ENCODE measurements at places on chromosomes 3 and 15.

DNA sequence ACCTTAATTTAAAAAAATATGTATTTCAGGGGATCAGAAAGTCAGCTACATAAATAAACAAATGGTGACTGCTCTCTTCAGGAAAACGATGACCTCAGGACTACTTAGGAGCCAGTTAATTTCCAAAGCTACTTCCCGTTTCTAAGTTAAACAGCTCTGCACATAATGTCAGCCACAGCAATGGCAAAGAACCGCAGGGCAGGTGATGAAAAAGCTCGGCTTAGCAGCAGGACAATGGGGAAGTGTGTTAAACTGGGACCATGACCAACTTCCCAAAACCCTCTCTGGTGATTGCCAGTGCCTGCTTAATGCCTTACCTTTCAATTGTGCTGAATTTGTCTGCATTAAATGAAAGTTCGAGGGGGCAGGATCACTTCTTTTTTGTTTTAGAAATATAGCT, 258.9 kb downstream of the FHIT start:
- DNase-seq: no peak

- DNase-seq: no peak
These were observed 5.6 kb upstream of the P2RY14 start for GRCh38 chr3:151283907-151284461.

DNA sequence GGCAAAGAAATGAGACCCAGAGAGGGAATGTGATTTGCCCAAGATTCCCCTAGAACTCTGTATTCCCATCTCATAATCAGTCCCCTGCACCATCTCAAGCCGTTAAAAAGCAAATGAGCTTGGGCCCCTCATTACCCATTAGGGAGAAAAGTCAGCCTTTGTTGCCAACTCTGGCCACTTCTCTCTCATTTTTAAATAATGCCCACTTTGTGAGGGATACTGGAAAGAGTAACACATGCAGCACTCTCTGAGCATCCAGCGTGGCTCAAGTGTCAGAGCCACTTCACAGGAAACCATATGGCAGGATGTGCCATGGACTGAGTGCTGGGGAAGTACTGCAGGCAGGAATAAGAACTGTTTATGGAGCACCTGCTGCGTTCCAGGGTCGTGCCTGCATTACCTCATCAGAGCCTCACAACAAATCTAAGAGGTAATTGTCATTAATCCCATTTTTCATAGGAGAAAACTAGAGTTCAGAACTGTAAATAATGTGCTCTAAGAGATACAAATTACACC, 49.8 kb upstream of the SLC6A1 start:
- no peak for DNase-seq

- no peak for DNase-seq
These were observed 13.5 kb downstream of the PTPRG start for GRCh38 chr3:61574854-61575253.

DNA sequence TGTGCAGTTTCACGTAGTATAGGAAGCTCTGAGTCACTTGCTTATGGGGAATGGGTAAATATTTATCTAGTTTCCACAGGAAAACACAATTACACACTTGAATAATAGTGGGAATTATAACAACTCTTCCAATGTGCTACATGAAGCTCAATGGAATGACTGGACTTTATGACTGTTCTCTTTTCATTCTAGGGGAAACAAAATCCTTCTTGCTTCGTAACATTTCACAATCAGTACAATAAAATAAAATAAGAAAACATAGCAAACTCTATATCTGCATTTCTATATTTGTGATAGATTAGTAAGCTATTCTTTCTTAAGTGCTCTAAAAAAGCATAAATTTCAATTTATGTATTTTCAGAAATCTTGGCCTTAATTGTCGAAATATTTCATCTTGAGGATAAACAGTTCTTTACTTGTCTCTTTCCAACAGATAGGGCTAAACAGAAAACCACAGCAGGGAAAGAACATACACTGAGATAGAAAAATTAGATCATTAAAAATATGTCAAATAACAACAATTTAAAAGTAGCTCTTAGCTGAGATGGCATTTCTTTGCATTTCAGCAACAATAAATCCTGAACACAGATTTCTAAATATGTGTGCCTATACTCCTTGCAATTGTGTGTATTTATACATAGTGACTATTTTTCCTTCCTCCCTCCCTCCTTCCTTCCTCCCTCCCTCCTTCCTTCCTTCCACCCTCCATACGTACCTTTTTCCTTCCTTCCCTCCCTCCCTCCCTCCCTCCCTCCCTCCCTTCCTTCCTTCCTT, 395.5 kb upstream of the KCNMB2 start:
- DNase-seq: peak; percentile 0

GRCh38 chr3:125126323-125126722, 70.5 kb upstream of the HEG1 start:
- no peak for DNase-seq

DNA sequence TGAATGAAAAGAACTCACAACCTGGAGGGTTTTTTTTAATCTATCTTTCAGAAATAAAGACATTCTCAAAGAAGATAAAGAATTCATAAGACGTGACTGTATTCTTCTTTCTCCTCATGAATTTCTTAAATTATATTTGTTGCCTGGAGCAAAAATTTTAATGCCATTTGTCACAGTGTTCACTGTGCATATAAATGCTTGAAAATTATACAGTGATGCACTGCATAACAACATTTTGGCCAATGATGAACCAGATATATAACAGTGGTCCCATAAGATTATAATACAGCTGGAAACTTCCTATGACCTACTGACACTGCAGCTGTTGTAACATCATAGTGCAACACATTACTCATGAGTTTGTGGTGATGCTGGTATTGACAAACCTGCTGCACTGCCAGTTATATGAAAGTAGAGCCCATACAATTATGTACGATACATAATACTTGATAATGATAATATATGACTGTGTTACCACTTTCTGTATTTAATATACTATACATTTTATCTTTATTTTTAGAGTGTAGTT, 67.3 kb downstream of the P2RY1 start:
- no peak for DNase-seq

- DNase-seq: no peak
These were observed 66.4 kb upstream of the GOLIM4 start for GRCh38 chr3:168162172-168162571.

DNA sequence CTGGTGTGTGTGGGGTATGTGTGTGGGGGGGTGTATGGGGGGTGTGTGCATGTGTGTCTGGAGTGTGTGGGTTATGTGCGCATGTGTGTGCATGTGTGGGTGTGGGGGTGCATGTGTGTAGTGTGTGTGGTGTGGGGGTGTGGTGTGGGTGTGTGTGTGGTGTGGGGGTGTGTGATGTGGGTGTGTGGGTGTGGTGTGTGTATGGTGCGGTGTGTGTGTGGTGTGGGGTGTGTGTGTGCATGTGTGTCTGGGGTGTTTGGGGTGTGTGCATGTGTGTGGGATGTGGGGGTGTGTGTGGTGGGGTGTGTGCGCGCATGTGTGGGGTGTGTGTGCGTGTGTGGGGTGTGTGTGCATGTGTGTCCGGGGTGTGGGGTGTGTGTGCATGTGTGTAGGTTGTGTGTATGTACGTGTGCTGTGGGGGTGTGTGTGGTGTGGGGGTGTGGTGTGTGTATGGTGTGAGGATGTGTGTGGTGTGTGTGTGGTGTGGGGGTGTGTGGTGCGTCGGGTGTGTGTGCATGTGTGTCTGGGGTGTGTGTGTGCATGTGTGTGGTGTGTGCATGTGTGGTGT, 6.2 kb upstream of the OCA2 start:
- no peak for DNase-seq

DNA sequence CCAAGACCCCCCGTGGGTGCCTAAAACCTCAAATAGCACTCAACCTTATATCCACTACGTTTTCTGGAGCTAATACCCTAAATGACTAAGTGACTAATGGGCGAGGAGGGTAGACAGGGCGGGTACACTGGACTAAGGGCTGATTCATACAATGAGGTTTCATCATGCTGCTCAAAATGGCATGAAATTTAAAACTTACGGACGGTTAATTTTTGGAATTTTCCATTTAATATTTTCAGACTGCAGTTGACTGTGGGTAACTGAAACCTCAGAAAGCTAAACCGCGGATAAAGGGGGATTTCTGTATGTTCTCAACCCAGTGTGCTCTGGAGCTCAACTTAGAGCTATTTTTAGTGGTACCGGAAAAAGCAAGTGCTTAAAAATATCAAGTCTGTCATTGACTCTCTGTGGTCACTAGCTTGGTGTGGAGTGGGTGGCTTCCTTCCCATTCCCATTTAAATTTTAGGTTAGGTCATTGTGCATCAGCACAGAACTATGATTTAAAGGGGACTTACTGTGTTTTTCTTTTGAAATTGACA, 72.9 kb downstream of the LRRC28 start:
- peak; percentile 51 for DNase-seq

GRCh38 chr15:73046073-73046472, 6.2 kb upstream of the NEO1 start:
- DNase-seq: no peak

GRCh38 chr3:196688349-196688748, 23.7 kb downstream of the CEP19 start:
- no peak for DNase-seq

DNA sequence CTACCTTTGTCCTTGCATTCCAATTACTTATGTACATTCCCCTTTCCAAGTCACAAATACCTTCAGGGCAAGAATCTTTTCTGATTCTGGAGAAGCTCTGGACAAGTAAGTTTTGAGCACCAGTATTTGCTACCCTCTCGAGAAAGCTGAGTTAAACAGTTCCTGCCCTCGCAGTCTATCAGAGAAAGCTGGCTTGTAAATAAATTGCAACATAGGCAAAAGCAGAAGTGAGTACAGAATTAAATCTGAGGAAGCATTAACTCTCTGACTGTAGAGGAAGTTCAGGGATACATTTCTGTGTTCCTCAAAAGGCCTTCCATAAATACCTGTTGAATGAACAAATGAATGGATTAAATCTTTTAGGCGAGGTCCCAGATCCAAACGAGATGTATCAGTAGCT, 1.2 kb downstream of the OSBPL11 start:
- no peak for DNase-seq

DNA sequence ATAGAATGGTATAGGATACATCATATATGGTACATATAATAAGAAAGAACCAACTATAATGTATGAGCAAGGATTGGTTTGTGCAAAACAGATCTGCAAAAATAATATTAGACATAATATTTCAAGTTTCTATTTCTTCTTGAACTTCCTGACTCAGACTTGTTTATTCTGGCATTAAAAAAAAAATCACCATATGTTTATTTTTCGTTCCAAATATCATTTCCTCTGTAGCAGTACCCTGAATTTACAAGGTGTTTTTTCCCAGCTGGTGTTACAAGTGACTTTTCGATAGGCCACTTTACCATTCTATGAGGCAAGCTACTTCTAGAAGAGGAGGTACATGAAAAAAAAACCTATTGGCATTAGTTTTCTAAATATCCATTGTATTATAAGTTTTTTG, 785.0 kb downstream of the PDCD6IP start:
- no peak for DNase-seq

DNA sequence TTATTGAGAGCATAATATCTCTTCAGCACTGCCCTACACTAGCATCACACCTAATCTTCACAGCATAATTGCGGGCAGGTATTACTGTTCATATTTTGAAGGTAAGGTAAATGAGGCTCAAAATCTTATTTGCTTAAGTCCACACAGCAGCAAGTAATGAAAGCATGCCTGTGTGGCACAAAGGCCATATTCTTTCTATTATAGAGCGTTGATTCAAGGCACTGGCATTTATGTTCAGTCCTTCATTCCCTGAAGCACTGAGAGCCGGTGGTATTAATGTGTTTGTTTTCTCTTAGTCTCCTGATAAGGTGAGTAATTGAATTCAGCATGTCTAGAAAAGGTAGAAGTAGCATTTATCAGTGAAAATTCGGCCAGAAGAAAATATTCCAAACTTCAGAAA, 231.2 kb downstream of the BBX start:
- DNase-seq: no peak

DNA sequence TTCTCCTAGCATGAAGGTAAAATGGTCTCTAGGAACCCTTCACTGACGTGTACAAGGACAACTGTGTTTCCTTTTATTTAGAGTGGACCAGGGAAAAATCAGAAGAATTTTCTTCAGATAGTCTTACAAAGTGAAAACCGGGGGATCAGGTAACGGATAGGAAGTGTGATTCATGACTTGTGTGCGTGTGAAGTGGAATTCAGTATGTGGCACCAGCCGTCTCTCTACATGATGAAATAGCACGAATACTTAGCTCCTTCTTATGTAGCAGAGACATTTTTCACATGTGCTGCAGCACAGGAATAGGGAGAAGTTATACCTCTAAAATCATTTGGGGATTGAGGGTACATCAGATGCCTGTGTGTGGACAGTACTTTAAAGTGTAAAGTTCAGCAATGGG, 159.2 kb downstream of the MEX3B start:
- no peak for DNase-seq

DNA sequence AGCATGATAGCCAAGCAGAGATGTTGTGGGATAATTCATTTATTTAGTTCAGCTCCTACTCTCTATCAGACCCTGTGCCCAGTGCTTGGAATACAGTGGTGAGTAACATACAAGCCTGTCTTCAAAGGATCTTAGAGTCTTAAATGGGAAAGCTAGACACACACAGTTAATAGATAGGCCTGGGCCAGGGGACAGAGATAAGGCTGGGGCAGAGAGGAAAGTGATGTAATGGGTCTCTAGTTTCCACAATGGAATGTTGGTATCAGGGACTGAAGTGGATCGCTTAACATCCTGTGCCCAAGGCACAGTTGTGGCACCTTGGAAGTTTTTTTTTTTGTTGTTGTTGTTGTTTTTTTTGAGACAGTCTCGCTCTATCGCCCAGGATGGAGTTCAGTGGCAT, 79.9 kb upstream of the POLG start:
- no peak for DNase-seq

DNA sequence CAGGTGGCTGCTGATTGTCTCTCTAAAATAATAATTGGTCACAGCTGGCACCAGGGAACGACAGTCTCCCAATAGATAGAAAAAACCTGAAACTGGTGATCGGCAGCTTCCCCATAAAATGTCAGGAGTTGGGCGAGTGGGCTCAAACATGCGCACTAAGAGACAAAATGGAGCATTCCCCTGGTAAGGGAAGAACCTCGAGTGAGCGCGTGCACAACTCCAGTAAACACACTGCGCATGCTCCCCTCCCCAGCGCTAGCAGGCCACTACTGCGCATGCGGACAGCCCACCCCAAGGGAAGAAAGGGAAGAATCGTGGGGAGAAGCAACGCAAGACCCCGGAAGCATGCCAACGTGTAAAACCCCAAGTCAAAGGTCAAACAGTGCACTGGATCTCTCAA, 7.7 kb upstream of the STARD5 start:
- no peak for DNase-seq

GRCh38 chr3:171329746-171330145, 130.5 kb downstream of the TNIK start:
- DNase-seq: no peak
